ENCODE measurements at places on chromosomes 7 and 10.

DNA sequence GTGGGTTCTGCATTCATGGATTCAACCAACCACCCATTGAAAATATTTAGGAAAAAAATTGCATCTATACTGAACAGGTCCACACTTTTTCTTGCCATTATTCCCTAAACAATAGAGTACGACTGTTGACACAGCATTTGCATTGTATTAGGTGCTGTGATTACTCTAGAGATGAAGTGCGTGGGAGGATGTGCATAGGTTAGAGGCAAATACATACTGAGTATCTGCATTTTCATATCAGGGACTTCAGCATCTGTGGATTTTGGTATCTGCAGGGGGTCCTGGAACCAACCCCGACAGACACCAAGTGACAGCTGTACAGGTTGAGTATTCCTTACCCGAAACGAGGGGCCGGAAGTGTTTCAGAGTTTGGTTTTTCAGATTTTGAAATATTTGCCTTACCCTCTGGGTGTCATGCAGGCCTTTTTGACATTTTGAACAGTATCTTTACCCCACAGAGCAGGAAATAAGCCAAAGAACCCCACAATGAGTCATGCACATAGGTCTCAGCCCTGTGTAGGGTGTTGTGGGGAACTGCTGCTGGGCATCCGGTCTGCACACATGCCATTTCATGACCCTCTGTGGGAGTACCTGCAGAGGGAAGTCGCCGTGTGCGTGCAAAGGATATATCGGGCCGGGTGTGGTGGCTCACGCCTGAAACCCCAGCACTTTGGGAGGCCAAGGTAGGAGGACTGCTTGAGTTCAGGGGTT lies 14.5 kb downstream of the NUDT5 start:
- no peak for DNase-seq

- no peak for DNase-seq
These were observed 64.4 kb downstream of the SUGCT start for GRCh38 chr7:40199076-40199802.

GRCh38 chr10:121594623-121595350 lies 3.5 kb downstream of the FGFR2 start:
- DNase-seq: no peak

- no peak for DNase-seq
These were observed 536.0 kb upstream of the STEAP1 start for GRCh38 chr7:89618274-89618673.

- peak; percentile 84 for DNase-seq
These were observed 38.8 kb upstream of the GRB10 start for GRCh38 chr7:50821457-50822008.

DNA sequence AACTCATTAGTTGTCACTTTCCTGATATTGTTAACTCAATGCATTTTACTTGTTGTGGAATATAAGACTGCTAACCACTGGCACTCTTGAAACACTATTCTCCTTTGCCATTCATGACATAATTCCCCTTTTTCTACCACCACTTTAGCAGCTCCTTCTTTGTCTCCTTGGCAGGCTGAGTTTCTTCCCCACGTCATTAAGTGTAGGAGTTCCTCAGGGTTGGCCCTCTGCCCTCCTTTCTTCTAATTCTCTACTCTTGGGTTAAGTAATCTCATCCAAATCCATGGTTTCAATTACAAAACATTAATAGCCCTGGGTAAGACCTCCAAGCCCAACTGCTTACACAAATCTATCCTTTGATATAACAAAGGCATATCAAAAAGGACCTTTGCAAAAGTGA lies 175.1 kb downstream of the HGF start:
- DNase-seq: no peak

- no peak for DNase-seq
These were observed 124.2 kb upstream of the ZNF746 start for GRCh38 chr7:149621776-149622175.

DNA sequence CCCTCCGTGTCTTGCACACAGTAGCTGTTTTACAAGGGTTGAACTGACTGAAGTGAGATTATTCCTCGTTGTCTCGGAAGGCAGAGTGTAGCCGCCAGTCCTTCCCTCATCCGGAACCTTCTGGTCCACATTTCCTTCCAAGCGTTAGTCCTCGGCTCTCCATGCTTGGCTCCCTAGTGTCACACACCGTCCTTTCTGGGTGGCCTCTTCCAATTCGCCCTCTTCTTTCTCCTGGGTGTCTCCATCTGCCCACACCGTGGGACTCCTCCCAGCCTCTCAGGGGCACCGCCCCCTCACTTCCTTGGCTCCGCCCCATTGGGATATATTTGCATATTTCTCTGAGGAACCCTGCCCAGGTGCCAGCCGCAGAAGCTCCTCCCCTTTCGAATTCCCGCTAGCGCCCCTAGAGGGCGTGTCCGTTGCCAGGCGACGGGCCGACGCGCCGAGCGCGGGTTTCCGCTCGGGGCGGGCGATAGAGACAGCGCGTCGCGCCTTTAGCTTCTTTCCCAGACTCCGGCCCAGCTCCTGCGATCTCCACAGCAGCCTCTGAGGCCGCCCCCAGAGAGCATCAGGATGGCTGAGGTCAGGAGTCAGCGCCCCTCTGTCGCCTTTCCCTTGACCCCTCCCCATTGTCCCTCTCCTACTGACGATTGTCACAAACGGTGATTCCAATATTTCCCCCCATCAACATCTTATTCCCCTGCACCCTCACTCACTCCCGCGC lies at the start of gene CFAP58:
CFAP58 (plus strand) TSS at position 509 of the 724 bp plus-strand sequence; CDS start at position 574, 65 bp downstream.
- DNase-seq: peak; percentile 85

DNA sequence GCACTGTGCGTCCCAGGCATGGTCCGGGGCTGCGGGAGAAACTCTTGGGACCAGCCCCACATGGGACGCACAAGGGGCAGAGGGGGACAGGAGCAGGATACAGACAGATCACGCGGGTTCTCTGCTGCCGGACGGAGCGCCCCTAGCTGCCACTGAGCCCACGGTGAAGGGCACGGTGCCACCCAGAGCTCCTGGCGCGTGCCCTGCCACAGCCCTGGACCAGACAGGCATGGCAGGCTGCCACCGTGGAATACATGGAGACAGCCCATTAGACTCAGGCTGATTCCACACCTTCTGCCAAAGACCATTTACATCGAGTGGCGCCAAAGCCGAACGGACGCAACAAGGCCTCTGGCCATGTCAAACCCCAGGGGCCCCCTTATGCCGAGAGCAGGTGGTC lies 90.4 kb downstream of the MAD1L1 start:
- no peak for DNase-seq

DNA sequence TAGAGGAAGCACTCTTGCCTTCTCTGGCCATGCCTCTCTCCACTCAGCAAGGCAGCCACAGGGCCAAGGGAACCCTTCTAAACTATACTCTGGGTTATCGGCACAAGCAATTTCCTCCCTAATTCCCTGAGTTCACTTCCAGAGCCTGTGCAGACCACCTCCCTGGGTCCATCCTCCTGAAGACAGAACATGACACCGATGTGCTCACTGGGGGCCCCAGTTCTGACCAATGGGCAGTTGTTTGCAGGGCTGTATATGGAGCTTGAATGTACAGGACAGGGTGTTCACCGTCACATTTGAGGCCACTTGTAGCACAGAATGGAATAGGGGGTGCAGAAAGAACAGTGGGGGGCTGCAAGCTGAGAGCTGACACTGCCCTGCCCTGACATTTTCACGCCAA lies 77.7 kb downstream of the TFEC start:
- no peak for DNase-seq

All from A549 (cell line).